ENCODE measurements at places on chromosomes 6 and 20.

DNA sequence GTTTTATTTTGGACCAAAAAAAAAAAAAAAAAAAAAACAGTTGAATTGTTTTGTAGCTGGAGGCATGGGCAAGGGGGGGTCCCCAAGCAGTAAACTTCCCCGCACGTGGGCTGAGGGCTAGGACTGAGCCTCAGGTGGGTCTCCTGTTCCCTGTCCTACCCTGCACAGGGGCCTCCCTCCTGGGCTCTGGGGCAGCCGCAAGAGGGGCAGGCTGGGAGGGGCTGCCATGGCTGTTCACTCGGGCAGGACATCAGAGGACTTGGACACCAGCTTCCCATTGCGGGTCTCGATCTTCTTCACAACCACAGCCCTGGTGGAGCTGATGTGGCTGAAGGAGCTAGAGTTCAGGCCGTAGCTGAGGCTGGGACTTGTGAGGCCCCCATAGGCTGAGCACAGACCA is 21.1 kb downstream of the SGK1 start:
- no peak for DNase-seq

- DNase-seq: no peak
Observed at GRCh38 chr6:52251113-52251512, 6.8 kb upstream of the IL17F start.

GRCh38 chr6:96016334-96017069 is 728 bp downstream of the FUT9 start:
- DNase-seq: no peak

DNA sequence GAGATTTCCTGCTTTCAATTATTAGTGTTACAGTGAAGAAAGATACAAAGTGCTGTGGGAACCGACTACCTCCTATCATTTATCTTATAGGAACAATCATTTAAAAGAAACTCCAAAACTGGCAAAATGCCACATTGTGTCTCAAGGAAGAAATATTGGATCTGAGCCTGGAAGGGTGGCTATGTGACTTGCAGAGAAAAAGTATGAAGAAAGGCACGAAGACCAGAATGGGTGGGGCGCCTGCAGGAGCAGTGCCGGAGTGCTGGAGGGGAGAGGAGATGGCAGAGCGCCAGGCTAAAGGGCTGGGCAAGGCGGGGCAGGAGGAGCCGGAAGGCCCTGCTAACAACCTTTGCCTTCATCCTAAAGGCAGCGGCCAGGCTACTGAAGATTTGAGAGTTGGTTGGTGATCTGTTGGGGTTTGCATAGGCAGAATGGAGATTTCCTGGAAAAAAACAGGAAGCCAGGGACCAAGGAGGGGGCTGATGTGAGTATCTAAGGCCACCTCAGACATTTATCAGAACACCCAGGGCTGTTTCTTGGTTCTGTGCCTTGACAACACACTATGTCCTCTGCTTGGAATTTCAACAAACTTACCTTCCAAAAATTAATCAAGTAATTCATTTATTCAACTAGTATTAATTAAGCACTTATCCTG is 125.6 kb downstream of the MAFB start:
- peak; percentile 78 for DNase-seq

- DNase-seq: no peak
Observed at GRCh38 chr6:76342611-76343160, 270.2 kb upstream of the IMPG1 start.

GRCh38 chr6:3762852-3763251 is 11.3 kb upstream of the PXDC1 start:
- DNase-seq: no peak

- DNase-seq: no peak
Observed at GRCh38 chr20:46828471-46828870, 66.2 kb upstream of the EYA2 start.

DNA sequence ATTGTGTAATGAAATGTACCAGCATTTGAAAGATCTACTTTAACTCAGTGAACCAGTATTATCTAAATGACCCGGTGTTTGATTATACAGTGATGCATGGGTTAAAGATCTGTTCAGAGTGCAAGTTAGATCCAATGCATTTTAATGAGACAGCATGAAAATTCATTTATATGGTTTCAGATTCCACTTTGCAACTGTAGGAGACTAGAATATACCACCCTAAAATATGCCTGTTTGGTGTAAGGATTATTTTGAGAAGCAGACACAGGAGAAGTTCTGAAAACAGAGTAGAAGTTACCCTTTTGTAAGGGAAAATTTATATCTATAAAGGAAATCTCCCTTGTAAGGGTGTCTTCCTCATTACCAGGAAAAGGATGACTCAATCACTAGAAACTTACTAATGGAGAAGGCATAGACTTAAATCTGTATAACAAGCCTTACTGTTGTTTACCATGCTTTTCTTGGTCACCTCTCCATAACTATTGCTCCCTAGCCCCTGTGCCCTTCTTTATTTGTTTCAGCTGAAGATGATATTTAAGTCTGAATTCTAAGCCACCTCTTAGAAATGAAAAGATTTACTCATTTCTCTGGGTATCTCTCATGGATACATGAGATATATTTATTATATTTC is 105.4 kb downstream of the NCOA3 start:
- DNase-seq: no peak

DNA sequence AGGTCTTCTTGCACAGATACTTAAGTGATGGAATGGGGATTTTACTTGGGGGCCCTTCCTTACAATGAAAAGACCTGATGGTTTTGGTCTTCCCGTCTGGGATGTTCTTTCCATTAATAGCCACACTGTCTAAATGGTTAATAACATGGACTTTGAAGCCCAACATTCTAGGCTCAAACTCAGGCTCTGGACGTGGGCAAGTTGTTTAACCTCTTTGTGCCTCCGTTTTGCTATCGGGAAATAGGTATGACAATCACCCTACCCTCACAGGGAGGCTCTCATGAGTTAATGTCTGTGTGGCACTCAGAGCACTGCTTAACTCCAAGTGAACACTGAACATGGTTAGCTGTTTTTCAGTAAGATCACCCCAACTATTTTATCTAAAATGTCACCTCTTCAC is 360.7 kb upstream of the FLRT3 start:
- DNase-seq: no peak

GRCh38 chr6:156988276-156989158 is 211.3 kb downstream of the ARID1B start:
- DNase-seq: peak; percentile 72

- no peak for DNase-seq
Observed at GRCh38 chr6:85552652-85553051, 41.0 kb downstream of the SNX14 start.

DNA sequence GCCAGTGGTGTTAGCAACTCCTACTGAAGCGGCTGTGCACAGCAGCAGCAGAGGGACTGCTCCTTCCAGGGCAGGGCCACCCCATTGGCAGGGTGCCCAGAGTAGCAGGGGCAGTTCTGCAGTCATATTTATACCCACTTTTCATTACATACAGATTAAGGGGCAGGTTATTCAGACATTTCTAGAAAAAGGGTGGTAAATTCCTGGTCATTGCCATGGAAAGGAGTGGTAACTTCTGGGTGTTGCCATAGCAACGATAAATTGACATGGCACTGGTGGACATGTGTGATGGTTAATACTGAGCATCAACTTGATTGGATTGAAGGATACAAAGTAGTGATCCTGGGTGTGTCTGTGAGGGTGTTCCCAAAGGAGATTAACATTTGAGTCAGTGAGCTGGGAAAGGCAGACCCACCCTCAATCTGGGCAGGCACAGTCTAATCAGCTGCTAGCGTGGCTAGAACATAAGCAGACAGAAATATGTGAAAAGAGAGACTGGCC is 45.0 kb downstream of the IYD start:
- DNase-seq: no peak

GRCh38 chr6:42366011-42366705 is 85.6 kb downstream of the TRERF1 start:
- DNase-seq: peak; percentile 56

DNA sequence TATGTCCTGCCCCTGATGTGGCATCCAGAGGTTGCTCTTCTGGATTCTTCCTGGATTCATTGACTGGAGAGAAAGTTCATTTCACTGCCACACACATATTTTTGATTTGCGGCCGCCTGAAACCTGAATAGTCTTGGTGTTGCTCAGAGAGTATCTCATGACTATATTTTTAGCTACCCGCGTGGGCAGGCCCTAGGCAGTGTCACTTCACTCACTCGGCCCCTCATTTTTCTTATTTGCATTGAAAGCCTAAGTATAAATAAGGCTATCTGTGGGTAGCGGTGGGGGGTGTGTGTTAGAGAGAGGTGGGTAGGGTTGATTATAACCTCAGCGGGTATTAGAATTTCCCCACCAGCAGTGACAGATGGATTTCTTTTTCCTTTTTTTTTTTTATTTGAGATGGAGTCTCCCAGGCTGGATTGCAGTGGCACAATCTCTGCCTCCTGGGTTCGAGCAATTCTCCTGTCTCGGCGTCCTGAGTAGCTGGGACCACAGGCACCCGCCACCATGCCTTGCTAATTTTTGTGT is 113.5 kb downstream of the JARID2 start:
- DNase-seq: no peak

GRCh38 chr6:125745281-125746018 is 4.0 kb upstream of the HEY2 start:
- DNase-seq: peak; percentile 25

GRCh38 chr6:150684161-150684560 is 84.5 kb downstream of the PLEKHG1 start:
- no peak for DNase-seq

- no peak for DNase-seq
Observed at GRCh38 chr6:67663105-67663895, 971.8 kb upstream of the ADGRB3 start.

GRCh38 chr6:169933839-169934698 is 182.6 kb downstream of the ERMARD start:
- peak; percentile 38 for DNase-seq

DNA sequence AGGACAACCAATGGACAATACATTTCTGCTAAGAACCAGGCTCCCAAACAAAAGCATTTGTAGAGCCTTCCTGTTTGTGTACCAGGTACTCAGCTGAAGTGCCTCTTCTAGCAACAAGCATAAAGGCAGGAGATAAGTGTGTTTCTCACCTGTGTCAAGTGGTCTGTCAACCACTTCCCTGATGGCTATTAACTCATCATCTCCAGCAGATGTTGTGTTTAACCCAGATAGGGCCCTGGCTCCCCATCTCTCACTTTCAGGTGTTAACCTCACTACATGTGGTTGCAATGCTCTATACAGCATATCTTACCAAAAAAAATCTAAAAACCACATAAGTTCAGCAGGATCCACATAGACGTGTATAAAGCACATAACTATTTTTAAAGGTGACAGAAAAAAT is 9.6 kb upstream of the IL17A start:
- no peak for DNase-seq

GRCh38 chr20:3651204-3651962 is 11.8 kb downstream of the GFRA4 start:
- DNase-seq: no peak

DNA sequence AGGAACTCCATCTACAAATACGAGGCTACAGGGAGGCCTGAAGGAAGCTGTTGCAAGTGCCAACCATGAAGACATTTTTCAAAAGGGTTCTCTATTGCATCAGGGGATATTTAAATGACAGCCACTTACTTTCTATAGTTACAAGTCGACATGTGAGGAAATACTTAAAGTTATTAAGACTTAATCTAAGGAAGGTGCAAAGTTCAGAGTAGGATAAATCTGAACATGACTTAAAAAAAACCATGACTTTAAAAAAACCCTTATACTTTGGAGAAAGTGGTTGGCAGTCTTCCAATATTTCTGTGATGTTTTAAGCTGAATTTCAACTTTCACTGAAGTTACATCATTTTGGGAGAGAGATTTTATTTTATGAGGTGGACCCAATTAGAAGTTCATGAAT is 56.3 kb upstream of the EMILIN3 start:
- DNase-seq: no peak

DNA sequence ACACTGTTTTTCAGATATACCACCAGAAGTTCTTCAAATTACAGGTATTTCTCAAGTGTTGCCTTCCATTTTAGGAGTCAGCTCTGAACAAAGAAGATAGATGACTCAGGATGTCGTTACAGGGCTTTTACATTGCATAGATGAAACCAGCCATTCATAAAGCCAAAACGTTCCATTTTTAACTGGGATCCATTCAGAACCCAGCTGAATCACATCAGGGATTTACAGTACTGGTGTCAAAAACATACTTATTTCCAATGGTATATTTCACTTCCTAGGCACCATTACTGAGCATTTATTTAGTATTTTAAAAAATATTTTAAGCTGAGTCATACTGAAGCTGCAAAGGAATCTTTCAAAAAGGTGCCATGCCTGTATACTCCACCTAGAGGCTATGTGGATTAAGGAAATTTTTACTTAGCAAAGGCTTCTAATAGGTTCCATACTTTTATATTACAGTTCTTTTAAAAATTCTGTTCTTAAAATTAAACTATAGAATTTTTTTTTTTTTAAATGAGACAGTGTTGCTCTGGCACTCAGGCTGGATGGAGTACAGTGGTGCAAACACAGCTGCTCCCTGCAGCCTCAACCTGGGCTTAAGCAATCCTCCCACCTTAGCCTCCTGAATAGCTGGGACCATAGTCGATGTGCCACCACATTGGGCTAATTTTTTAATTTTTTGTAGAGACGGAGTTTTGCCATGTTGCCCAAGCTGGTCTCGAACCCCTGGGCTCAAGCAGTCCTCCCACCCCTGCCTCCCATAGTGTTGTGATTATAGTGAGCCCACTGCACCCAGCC is 2.6 kb downstream of the ASF1A start:
- DNase-seq: no peak

DNA sequence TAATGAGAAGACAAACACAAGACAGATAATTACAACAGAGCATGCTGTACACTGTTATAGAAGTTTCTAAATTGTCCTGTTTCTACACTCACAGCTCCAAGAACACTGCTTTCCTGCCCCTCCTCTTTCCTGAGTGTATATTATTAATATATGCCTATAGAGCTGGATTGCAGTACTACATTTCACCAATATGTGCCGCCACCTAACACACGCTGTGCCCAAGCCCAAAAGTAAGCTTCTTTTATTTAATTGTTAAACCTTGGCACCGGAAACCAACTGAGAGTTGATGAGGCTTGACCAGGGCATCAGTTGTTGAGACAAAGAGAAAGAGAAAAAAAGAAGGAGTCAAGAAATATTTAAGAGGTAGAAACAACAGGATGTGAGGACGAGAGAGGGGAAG is 16.0 kb upstream of the PTPRT start:
- no peak for DNase-seq

DNA sequence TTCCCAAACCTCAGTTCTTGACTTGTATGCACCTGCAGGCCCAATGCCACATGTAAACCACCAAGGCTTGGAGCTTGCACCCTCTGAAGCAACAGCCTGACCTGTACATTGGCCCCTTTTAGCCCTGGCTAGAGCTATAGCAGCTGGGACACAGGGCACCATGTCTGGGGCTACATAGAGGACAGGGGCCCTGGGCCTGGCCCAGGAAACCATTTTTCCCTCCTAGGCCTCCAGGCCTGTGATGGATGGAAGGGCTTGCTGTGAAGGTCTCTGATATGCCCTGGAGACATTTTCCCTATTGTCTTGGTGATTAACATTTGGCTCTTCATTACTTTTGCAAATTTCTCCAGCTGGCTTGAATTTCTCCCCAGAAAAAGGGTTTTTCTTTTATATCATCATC is 64.6 kb downstream of the SLC35F1 start:
- DNase-seq: no peak

GRCh38 chr20:59220161-59220560 is 56.5 kb downstream of the ZNF831 start:
- DNase-seq: no peak

GRCh38 chr6:42095776-42096541 is 45.6 kb downstream of the TAF8 start:
- DNase-seq: peak; percentile 55
